ENCODE measurements at places on chromosomes 11 and 22.

- no peak for DNase-seq
These were observed 94.5 kb upstream of the FGF3 start for GRCh38 chr11:69913591-69914285.

DNA sequence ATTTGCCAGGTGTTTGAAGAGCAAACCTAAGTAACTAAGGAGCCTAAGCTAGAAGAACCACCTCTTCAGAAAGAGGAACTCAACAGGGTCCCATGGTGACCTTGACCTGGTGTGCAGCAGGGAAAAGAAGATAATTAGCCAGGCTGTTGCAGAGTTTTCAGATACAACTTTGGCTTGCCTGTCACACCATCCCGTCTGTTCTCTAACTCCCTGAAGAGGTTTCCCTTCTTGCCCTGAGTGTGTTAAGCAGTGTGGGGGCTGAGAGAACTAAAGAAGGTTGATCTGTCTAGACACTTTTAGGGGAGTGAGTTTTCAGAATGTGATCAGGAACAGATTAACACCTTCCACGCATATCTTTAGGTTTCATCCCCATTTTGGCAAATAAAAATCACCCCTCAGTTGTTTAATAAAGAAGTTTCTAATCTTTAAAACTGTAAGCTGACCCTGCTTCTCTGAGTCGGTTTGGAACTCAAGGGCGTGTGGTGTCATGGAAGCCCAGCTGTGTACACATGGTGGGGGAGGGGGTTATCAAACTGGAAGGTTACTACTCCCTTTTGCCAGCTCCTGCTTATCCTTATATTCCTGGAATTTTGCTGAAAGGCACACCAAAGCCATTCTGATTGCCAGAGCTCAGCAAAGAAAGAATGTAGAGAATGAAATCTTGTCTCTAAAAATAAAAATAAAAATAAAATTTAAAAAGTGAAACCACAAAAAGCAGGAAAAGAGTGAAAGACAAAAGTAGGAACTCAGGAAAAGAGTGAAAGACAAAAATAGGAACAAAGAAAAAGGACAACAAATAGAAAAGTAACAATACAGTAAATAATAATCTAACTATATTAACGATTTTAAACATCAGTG lies 70.2 kb downstream of the DBX1 start:
- DNase-seq = no peak

DNA sequence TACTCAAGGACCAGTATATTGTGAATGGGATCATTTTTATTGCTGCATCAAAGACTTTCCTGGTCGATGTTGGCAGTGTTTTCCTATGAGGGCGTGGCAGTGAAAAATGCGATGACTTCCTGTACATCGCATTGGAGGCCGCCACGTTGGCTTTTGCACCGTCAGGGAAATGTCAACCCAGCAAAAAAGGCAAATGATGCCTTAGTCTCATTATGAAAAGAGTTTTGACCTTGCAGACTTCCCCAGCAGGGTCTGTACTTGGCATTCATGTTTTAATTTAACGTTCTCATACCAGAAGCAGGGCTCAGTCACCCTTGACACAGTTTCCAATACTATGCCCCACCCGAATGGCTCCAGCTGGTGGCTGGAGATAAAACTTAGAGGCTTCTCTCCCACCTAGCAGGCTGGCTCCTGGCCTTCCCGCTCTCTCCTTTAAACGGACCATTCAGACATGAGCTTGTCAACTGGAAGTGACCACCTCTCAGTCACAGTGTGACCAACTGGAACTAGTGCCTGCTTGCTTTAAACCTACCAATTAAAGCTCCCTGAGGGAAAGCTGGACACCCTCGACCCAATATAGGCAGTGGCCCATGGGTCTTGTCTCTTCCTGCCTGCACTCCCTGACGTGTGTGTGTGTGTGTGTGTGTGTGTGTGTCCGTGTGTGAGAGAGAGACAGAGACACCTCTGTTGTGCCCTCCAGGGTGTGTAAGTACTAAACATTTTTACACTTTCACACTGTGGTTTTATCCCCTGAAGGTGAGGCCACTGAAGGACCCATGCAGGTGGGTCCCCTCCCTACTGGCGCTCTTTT lies 8.7 kb upstream of the GDPD5 start:
- DNase-seq = no peak

- no peak for DNase-seq
These were observed 137.0 kb downstream of the SLC1A2 start for GRCh38 chr11:35282221-35282882.
